Muscle of arm (tissue), 14 donors: ENCODE measurements at places on chromosomes 12 and 14.

- DNase-seq: no peak
These were observed 1104.1 kb upstream of the TMEM132C start for GRCh38 chr12:127162902-127163301.

DNA sequence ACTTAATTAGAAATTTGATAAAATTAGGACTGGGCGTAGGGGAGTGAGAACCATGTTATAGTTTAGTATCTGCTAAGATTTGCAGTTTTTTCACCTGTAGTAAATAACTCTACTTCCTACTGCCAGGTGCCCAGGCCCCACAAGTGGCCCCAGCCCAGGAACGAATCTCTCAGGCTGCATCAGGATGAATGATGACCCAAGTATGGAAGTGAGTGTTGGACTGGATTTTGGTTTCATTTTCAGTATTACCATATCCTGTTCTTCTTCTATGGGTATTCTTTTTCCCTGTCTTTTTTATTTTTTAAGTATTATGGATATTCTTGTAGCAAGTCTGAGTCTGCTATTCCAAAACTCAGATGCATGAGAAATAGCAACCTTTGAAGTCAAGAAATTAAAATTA lies 120.3 kb upstream of the BCAT1 start:
- no peak for DNase-seq

DNA sequence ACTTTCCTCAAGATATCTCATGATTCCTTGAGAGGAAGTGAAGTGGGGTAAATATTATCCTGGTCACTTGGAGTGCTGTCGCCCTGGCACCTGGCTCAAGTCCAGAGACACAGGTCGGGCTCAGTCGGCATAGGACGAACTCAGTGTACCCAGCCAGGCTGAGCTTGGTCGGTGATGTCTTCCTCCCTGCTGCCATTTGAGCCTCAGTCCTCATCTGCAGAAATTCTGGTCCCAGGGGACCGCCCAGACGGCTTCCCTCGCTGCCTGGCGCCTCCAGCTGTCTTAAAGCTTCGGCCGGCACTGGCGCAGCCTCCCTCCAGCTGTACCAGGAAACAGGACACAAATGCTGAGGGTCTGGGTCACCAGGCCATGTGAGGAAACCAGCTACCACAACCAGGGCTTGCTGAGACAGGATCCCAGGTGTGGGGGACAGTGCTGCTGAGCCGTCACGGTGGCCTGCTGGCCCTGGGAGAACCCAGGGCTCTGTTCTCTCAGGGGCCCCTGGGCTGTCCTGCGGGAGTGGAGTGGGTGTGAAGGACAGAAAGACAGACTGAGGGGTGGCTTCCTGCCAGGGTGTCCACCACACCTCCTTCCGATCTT lies 5.0 kb upstream of the KLC1 start:
- DNase-seq: no peak

DNA sequence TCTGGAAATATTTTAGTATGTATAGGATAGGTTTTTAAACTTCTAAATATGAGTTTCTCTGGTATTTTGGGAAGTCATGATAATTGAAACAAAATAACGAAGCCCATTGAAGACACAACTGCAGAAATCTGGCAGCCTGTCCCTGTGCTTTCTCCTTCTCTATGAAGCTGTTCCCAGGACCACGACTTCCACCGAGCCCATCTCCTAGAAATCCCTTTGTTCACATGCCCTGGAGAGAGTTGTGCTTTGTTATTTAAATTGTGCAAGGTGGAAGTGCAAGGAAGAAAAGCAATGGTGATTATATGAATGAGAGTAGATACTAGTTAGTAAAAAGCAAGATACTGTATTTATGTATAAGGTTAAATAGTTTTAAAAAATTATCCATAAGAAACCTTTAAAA lies 32.2 kb downstream of the STK38L start:
- DNase-seq: no peak

DNA sequence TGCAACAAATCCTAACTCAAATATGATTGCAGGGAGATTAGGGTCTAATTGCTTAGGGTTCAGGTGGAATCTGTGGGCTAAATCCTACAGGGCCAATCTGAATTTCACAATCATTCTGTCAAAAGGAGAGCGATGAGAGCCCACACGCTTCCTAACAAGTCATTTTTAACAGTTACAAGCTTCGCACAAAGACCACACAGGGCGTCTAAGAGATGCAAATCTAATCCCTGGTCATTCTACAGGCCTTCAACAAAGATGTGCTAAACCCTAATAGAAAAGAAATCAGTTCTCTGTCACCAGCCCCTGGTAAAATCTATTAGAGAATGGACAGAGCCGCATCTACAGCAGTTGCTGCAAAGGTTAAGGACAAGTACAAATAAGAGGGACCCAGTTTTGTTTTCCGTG lies 15.3 kb downstream of the NKX2-1 start:
- DNase-seq: no peak
